IMR-90 (cell line): ENCODE measurements at places on chromosomes 12 and 14.

GRCh38 chr14:50101417-50101816, 15.0 kb downstream of the VCPKMT start:
- H3K36me3 ChIP-seq, result peaks cover 3% of the 10 kb centered on the region
- no peak for DNase-seq
- 0 out of 2 replicates have a peak, but pooled peaks cover 2% of the 10 kb centered on the region for H3K4me1 ChIP-seq
- no peaks in the 10 kb centered on the region for H3K27me3 ChIP-seq
- H3K27ac ChIP-seq, result no peak overlapping the region
- no peak overlapping the region for H3K4me3 ChIP-seq

DNA sequence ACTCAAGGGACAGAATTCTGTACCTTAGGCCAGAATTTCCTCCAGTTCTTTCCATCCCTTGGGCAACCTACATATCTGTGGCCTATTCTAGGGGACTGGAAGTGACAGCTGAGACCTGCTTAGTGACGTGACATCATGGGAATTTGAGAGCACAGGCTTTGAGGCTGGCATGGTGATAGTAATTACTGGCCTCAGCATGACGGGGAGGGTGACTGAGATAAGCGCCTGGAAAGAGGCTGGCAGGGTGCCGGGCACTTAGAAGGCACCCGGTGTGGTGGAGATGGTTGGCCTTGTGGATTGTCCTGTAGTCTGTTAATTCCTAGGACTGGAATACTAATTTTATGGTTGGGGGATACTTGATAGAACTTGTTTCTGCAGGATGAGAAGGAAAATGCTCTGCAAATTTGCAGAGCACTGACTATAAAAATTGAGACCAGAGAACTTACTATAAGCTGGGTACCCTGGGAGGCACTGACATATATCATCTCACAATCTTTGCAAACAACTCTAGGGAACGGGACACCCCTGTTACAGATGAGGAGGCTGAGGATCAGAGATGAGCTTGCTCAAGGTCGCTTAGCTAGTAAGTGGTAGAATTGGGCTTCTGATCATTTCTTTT, 42.2 kb upstream of the TBX3 start:
- DNase-seq, result no peak
- no peaks in the 10 kb centered on the region for H3K4me1 ChIP-seq
- no peaks in the 10 kb centered on the region for H3K27me3 ChIP-seq
- H3K27ac ChIP-seq, result no peak overlapping the region
- H3K4me3 ChIP-seq, result no peak overlapping the region

DNA sequence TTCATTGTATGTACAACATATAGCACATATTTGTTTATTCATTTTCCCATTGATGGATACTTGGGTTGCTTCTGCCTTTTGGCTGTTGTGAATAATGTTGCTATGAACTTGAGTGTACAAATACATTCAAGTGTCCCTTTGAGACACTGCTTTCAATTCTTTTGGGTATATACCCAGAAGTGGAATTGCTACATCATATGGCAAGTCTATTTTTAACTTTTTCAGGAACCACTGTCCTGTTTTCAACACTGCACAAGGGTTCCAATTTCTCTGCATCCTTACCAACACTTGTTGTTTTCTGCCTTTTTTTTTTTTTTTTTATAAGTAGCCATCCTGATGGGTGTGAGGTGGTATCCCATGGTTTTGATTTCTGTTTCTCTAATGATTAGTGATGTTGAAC, 15.9 kb downstream of the RBMS2 start:
- peaks cover 6% of the 10 kb centered on the region for H3K36me3 ChIP-seq
- no peak for DNase-seq
- H3K27ac ChIP-seq, result no peak overlapping the region; the same call in 1 of the 2 replicates

DNA sequence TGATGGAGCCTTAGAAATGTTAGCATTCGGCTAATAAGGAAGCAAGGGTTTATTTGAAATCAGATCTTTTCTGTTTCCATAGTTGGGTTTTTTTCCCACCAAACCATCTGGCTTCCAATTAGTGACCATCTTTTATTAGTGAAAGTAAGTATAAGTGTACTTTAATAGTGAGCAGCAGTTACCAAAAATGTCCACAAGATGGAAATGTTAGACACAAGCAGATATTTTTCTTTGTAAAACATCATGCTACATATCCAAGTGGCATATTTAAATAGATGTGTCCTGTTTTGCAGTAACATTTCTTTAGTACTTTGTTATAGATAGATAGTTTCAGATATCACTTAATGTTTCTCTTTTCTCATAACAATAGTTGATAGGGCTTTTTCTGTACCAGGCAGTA, 28.8 kb downstream of the YEATS4 start:
- no peaks in the 10 kb centered on the region; the same call in 1 of the 2 replicates for H3K4me1 ChIP-seq
- H3K27ac ChIP-seq, result no peak overlapping the region
- H3K27me3 ChIP-seq, result no peaks in the 10 kb centered on the region

- H3K4me1 ChIP-seq, result no peaks in the 10 kb centered on the region
- no peak for DNase-seq
- no peak overlapping the region for H3K27ac ChIP-seq
- H3K27me3 ChIP-seq, result peaks cover 17% of the 10 kb centered on the region; the same call in 1 of the 2 replicates
Observed at GRCh38 chr12:22313286-22313962, 21.1 kb downstream of the ST8SIA1 start.

DNA sequence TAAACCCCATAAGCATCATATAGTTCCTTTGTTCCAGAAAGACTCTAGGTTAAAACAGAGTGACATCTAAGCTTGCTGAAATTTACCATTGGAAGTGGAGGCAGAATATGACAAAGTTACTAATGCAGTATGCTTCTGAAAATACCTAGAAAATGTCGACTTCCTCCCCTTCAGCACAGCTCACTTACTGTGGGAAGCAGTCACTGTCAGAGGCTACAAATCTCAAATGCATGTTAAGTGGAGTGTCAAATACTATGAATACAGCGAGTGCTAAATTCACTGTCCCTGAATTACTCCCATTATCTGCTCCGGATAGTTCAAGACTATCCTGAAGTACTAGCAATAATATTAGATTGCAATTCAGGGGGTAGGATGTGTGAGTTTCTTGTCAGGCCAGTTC, 1454.6 kb downstream of the AACS start:
- H3K4me1 ChIP-seq, result no peaks in the 10 kb centered on the region
- H3K36me3 ChIP-seq, result no peaks in the 10 kb centered on the region
- H3K27ac ChIP-seq, result no peak overlapping the region
- no peak overlapping the region for H3K4me3 ChIP-seq

GRCh38 chr12:109765446-109765810, 51.8 kb downstream of the FAM222A start:
- H3K27me3 ChIP-seq, result peaks cover under 1% of the 10 kb centered on the region; the same call in 1 of the 2 replicates
- H3K36me3 ChIP-seq, result no peaks in the 10 kb centered on the region
- no peak for DNase-seq
- no peak overlapping the region for H3K27ac ChIP-seq
